ENCODE measurements at places on chromosomes 6 and 20. TPM values are rescaled to one million over a fixed set of nuclear protein-coding genes. Genes with fewer than 3 reads are reported as not detected.

Gene LHFPL5
- total RNA-seq, result not detected

Gene TTBK1
- total RNA-seq, result 0.11 TPM

Gene MEP1A
- total RNA-seq, result not detected

Gene POLH
- total RNA-seq, result 42.1 TPM

Gene CST2
- not detected for total RNA-seq

Data from activated CD8-positive, alpha-beta T cell treated with anti-CD3 and anti-CD28 coated beads for 36 hours (primary cell).